Stimulated activated CD4-positive, alpha-beta T cell treated with anti-CD3 and anti-CD28 coated beads, TNF-alpha, amount 100 ng/mL, for 24 hours (primary cell): ENCODE measurements at places on chromosomes 12 and 14.
A peak's percentile ranks its signal among the peaks of the same experiment; 100 is the strongest.

DNA sequence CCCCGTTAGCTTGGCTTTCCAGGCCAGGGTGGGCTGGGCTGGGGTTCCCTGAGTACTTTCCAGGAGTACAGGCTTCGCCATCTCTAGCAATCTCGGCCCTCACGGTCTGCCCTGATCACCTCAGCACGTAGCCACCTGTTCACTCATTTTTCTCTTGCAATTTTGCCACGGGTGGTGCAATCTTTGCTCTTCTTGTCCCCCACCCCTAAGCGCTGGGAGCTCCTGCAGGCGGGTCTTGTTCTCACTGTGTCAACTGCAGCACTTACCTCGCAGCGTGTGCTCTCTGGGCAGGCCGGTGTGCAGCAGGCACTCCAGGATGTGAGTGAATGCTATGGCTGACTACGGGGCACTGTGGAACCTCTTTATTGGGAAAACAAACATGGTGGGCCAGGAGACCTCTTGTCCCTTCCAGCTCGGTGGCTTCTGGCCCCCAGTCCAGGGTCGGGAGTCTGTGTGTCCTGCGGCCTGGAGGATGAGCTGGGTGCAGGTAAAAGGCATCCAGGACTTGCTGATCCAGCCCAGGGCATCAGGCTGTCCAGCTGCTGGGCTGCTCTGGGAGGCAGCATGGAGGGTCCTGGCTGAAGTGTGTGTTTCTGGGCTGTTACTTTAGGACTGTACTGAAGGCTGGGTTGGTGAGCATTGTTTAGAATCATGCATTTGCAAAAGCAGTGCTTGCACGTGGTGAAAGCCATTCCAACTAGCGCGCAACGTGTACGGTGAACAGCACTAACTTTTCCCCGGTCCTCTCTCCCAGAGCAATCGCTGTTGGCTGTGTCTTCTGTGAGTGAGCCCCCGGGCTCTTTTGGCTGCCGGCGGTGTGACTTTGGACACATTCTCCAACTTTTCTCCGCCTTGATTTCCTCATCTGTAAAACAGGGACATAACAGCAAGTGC, 1.5 kb upstream of the ULK1 start:
- no peak for DNase-seq

DNA sequence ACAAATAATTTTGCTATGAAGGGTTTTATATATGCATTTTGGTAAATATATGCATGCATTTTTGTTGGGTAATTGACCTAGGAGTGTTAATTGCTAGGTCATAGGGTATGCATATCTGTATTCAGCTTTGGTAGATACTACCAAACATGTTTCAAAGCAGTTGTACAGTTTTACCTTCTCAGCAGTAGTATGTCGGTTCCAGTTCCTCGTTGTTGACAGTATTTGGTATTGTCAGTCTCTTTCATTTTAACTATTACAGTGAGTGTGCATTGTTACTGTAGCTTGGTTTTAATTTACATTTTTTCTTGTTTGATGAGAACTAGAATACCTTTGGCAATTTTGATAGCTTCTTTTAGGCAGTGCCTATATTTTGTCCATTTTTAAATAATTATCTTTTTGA, 98.9 kb downstream of the ARID2 start:
- DNase-seq = no peak

- DNase-seq = no peak
Measured at GRCh38 chr14:105411017-105411941, 8.3 kb upstream of the MTA1 start.

DNA sequence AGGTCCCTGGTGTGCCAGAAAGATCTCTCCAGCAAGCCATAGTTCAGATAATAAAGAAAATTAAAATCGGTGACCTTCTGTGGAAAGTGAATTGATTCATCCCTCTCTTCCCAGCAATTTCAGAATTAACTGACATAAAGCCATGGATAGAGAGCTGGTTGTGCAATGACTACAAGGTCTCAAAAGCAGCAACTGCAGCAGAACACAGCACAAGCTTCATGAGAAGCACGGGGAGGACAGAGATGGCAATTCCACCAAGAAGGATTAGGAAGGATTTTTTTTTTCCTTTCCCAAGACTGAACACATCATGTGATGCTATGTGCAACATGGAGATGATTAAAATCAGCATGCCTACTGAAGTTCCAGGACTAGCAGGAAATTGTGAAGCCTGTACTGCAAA, 154.9 kb upstream of the PLEKHG7 start:
- no peak for DNase-seq

DNA sequence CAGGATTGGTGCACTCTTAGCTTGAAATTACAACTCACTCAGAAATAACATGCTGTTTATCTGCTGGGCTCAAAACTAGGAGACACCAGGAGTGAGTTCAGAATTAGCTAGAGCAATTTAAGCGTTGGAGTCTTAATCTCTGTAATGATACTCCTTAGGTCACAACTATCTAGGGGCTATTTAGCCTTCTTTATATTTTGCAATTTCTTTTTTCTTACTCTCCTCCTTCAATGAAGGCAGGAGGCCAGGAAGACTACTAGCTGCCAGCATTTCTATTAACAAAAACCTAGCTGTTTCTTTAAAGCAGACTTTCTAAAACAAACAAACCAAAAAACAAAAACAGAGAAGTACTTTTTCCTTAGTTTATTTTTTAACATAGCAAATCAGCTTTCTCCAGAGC, 226.2 kb downstream of the TRHDE start:
- DNase-seq = no peak

GRCh38 chr12:76548222-76548837, 11.2 kb downstream of the OSBPL8 start:
- no peak for DNase-seq

GRCh38 chr12:13566292-13566691, 369.8 kb downstream of the EMP1 start:
- no peak for DNase-seq

GRCh38 chr14:89368490-89369477, 48.2 kb downstream of the FOXN3 start:
- DNase-seq = no peak

GRCh38 chr12:79444089-79444488, 246.7 kb downstream of the PAWR start:
- DNase-seq = no peak

- peak; percentile 89 for DNase-seq
Measured at GRCh38 chr14:106872611-106873446, 1346.4 kb downstream of the TMEM121 start.

GRCh38 chr14:45972416-45972815, 679.2 kb downstream of the RPL10L start:
- DNase-seq = no peak

DNA sequence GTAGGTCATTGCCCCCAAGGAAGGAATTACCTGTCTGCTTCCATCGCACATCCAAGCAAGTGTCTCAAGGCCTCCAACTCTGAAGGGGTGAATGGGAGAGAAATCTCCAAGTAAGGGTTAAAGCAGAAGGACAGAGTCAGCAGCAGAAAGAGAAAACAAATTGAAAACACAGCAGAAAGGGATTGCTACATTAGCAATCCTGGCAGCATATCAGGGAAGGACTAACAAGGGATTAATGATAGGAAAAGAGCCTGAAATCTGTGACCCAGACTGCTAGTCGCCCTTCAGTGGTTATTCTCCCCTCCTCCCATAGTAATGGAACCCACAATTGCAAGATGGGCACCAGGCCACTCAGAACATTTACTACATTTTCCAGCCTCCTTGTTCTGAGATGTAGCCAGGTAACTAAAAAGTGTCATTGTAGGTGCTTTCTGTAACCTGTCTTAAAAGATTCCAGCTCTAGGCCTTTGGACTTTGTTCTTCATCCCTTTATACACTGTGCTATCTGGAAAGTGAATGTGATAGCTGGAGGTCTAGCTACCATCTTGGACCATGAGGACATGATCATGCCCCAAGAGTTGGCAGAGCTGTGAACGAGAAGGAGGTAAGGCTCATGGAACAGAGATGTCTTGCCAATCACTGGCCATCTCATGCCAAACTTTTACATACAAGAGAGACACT, 36.0 kb downstream of the MAP3K9 start:
- no peak for DNase-seq

GRCh38 chr12:46205294-46205693, 63.5 kb downstream of the SLC38A1 start:
- no peak for DNase-seq

DNA sequence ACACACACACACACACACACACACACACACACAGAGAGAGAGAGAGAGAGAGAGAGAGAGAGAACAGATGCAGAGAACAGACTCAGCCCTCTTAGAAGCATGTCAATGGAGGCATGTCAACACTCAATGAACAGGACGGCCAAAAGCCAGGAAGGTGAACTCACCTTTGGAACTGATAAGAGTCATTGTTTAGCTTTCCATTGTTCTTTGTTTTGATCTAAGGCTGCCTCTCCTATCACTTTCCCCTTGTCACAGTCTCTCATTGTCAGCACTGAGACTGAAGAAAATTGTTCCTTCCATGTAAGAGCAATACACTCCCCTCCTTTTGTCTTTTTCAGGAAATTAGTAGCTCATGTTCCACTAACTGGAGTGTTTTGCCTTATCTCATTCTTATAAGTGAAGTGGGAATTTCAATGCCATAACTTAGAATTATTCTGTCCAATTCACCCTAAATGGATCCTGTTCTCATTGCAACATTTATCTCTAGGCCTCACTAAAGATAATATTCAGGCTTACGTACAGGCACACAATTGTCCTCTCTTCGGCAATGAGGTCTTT, 218.0 kb downstream of the DUSP6 start:
- DNase-seq = no peak

DNA sequence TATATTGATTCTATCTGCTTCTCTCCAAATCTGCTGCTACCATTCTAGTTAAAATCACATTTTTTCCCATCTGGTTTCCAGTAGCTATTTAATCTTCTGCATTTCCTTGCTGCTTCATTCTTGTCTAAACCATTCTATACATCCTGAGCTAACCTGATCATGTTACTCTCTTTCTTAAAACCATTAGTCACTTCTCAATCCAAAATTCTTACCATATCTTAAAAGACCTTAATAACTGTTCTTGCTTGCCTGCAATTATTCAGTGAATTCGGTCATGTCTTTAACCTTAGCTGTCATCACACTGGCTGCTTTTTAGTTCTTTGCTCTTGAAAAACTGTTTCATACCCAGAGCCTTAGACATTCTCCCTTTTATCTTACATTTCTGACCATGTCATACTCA, 56.4 kb upstream of the PZP start:
- no peak for DNase-seq

GRCh38 chr14:61841145-61841544, 78.9 kb downstream of the SNAPC1 start:
- no peak for DNase-seq

DNA sequence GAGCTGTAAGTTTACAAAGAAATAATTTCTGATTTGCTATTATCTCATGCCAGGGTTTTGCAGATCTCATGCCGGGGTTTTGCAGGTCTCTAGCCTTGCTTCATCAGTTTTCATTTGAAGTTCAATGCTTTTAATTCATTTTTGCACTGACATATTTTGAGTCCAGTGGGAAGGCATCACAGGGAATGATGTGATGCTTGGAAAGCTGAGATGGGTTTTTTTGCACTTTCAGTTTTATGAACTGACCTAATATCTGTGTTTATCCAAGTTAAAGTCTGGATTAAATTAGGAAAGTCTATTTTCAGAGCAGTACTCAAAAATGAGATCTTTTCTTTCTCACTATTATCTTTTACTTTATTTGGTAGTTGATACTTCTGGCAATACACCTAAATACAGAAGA, 23.6 kb upstream of the REP15 start:
- DNase-seq = no peak

GRCh38 chr12:59710964-59711363, 115.1 kb downstream of the SLC16A7 start:
- no peak for DNase-seq

DNA sequence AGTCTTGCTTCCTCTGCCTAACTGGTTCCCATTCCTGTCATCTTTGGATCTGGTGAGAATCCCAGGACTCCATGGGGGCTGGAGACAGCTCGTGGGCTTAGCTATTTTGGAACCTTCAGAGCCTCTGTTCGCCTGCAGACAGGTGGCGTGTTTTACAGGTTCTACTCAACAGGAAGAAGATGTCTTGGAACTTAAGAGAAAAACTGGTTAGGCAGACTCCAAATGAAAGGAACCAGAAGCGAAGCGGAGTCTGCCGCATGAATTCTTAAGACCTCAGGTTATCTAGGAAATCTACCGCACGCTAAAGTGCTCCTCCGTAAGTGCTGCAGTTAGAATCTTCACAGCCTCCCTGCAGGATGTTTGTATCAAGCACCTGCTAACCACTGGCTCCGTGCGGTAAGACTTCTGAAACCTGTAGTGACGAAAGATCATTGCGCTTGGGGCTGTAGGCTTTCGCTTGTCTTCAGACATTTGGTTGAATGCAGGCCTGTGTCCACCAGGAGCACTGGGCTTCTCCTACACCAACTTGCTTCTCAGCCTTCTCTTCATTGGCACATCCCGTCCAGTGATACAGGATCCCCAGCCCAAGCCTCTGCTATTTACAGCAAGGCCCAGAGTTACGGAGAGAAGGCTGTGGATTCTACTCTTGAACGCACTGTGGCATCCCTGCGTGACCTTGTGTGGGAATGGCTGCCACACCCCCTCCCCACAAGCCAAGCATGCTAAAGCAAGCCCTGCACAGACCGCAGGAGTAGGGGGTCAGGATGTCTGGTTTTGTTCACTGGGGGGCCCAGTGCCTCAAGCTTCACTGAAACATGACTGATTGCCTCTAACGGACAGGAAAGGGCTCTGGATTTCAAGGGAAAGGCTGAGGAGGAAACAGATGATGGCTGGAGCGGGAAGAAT, 35.0 kb downstream of the ACADS start:
- DNase-seq = no peak

DNA sequence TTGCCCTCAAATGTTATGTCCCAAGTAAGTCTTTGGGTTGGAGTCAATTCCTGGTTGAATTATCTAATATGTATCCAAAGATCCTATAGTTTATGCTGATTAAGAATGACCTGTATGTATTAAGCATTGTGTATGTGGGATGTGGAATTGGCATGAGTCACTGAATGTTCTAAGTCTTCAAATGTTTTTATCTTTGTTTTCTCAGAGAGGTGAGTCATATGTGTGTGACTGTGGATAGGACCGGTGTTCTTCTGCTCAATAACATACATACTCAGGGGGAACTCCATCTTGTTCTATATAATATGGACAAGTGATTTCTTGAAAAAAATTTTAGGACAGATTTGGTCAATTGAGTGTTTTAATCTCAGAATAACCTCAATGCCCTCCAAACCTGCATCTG, 57.9 kb downstream of the NAV3 start:
- DNase-seq = no peak

- DNase-seq = no peak
Measured at GRCh38 chr12:41212625-41213024, 24.5 kb downstream of the PDZRN4 start.

- no peak for DNase-seq
Measured at GRCh38 chr12:117188961-117189724, 1.1 kb downstream of the FBXO21 start.

- DNase-seq = no peak
Measured at GRCh38 chr14:38490273-38490672, 234.4 kb upstream of the CLEC14A start.
